ENCODE measurements at places on chromosomes 16 and 17. TPM values are rescaled to one million over a fixed set of nuclear protein-coding genes. Genes with fewer than 3 reads are reported as not detected.

The PRRT2 gene
- 0.44 TPM for total RNA-seq

The CBFA2T3 gene
- not detected for total RNA-seq

The TNFRSF13B gene
- not detected for total RNA-seq

The PIPOX gene
- 2.6 TPM for total RNA-seq

The ADAM11 gene
- 0.57 TPM for total RNA-seq

The KRTAP2-3 gene
- total RNA-seq = 0.72 TPM

The GUCY2D gene
- total RNA-seq = not detected

The ALOX12B gene
- total RNA-seq = not detected

The ACE gene
- total RNA-seq = 0.44 TPM

The ANKFN1 gene
- not detected for total RNA-seq

The PLXDC1 gene
- 0.22 TPM for total RNA-seq

The CA4 gene
- not detected for total RNA-seq

The MYH2 gene
- total RNA-seq = not detected

The ARL2BP gene
- total RNA-seq = 90.4 TPM

The HMOX2 gene
- 68.4 TPM for total RNA-seq

The UMOD gene
- not detected for total RNA-seq

The CYTH1 gene
- 14.2 TPM for total RNA-seq

Measured in placental pericyte (primary cell).